ENCODE measurements at places on chromosomes 2 and 18. TPM values are rescaled to one million over a fixed set of nuclear protein-coding genes. Genes with fewer than 3 reads are reported as not detected.

POTEI gene
- 0.26 TPM for total RNA-seq

PLEKHA3 gene
- 5.0 TPM for total RNA-seq

REEP1 gene
- total RNA-seq: 15.0 TPM

SEC11C gene
- 17.2 TPM for total RNA-seq

GULP1 gene
- total RNA-seq: 2.6 TPM

ITGB6 gene
- not detected for total RNA-seq

MARCHF4 gene
- 0.13 TPM for total RNA-seq

TRMT61B gene
- 9.4 TPM for total RNA-seq

ATP8B1 gene
- total RNA-seq: 18.2 TPM

CXCR2 gene
- total RNA-seq: not detected

VIT gene
- 0.26 TPM for total RNA-seq

ANXA4 gene
- 51.5 TPM for total RNA-seq

ING5 gene
- 16.7 TPM for total RNA-seq

DUSP2 gene
- total RNA-seq: 0.76 TPM

ARHGAP25 gene
- total RNA-seq: 11.9 TPM

CXCR4 gene
- 26.8 TPM for total RNA-seq

POMC gene
- 0.63 TPM for total RNA-seq

SLC14A1 gene
- total RNA-seq: not detected

UGT1A6 gene
- total RNA-seq: not detected

BCL11A gene
- 0.64 TPM for total RNA-seq

GKN2 gene
- not detected for total RNA-seq

CAPN10 gene
- total RNA-seq: 20.4 TPM

ANKRD30BL gene
- total RNA-seq: not detected

CTAGE1 gene
- not detected for total RNA-seq

CRYGC gene
- total RNA-seq: not detected

CD302 gene
- 14.4 TPM for total RNA-seq

CTNNA2 gene
- not detected for total RNA-seq

NAT8 gene
- not detected for total RNA-seq

GKN1 gene
- total RNA-seq: not detected

CFAP53 gene
- total RNA-seq: 0.13 TPM

CHRNG gene
- total RNA-seq: not detected

SF3B1 gene
- 150 TPM for total RNA-seq

C18orf54 gene
- 6.9 TPM for total RNA-seq

KIAA2012 gene
- total RNA-seq: not detected

IGFBP2 gene
- total RNA-seq: 54.5 TPM

LINC00305 gene
- total RNA-seq: not detected

ABCB11 gene
- total RNA-seq: not detected

RAD51AP2 gene
- total RNA-seq: not detected

MEP1B gene
- not detected for total RNA-seq

PROC gene
- total RNA-seq: under 0.01 TPM

ERCC3 gene
- 26.1 TPM for total RNA-seq

HMSD gene
- total RNA-seq: not detected

LONRF2 gene
- total RNA-seq: not detected

TMEM169 gene
- total RNA-seq: 0.13 TPM
